ENCODE measurements at places on chromosomes 7 and 10.
A peak's percentile ranks its signal among the peaks of the same experiment; 100 is the strongest.

GRCh38 chr7:33776788-33777187 lies 128.6 kb upstream of the BMPER start:
- no peak for DNase-seq

- no peak for DNase-seq
Measured at GRCh38 chr7:5625938-5626337, 155.5 kb downstream of the RNF216 start.

DNA sequence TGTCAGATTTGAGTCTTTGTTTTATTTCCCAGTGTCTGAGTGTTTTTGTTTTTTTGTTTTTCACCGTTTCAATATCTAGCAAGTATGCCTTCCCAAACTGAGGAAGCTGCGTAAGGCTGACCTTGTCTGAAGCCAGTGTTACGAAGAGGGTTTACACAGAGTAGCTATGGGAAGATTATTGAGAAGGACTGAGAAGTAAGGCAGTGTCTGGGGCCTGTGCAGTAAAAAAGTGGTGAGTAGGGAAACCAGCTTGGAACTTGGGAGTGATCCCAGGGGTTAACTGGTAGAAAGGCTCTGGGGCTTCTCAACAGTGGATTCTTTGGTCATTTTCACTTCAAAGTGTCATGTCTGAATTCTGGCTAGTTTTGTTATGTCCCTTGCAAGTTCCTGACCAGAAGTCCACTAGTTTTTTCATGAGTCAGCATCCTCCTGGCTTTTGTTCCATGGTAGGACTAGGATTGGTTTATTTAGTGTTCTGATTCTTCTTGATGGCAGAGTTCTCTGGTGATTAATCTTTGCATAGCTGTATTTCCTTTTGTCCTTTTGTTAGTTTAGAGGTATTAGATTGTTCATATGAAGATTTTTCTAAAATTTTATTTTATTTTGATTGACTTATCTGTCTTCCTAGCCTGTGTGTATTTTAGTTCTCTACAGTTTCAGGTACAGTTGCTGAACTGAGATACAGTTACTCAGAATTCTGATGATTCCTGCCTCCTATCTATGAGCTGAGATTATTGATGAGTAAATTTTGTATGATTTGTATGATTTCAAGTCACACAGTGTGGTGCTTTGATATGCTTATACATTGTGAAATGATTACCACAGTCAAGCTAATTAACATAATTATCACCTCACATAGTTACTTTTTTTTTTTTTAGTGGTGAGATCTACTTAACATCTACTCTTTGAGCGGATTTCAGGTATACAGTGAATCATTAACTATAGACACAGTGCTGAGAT lies 19.0 kb downstream of the GARS1 start:
- DNase-seq: no peak

DNA sequence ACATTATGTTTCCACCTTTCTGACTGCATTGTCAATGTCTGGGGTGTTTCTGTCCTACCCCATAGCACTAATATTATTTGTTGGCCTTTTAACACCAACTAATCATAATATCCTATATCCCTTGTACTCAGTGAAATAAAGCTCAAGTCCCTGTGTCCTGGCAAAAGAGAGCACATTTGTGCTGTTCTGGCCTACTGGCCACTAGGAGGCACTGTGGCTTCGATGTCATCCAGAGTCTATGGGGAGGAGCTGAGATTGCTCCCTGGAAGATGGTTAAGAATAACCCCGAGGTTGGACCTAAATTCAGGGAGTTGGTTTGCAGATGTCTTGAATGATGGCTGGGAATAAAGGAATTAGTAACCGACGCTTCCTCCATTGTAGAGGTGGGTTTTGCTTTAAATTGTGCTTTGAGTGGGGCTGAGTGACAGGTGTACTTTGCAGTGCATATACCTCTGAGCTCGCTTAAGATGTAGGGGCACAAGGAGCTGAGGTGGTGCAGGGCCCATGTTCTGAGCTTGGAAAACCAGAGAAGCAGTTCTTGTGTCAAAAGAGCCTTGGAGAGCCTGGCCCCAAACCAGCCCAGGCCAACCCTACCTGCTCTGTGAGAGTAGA lies 191.2 kb upstream of the PRSS1 start:
- DNase-seq: peak; percentile 66

GRCh38 chr7:115009736-115010440 lies 88.0 kb downstream of the MDFIC start:
- DNase-seq: no peak

GRCh38 chr10:82609845-82610244 lies 734.9 kb downstream of the NRG3 start:
- no peak for DNase-seq

GRCh38 chr7:15507708-15508107 lies 54.1 kb downstream of the AGMO start:
- DNase-seq: no peak

GRCh38 chr10:119439922-119440321 lies 102.6 kb downstream of the RGS10 start:
- no peak for DNase-seq

- no peak for DNase-seq
Measured at GRCh38 chr7:48106906-48107659, 18.0 kb downstream of the UPP1 start.

DNA sequence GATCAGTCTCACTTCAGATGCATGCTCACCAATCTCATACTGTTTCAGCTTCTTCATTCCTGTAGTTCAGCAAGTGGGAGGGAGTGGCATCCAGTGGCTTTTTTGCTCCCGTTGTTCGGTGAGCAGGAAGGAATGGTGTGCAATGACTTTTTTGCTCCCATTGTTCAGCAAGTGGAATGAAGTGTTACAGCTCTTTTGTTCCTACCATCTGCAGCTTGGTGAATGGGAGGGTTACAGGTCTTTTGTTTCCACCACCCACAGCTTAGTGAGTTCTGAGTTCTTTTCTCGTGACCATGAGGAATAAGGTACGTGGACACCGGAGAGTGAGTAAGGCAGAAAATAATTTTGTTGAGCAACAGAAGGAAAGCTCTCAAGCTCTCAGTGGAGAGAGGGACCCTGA lies 363.6 kb downstream of the ATRNL1 start:
- DNase-seq: no peak

GRCh38 chr7:151351027-151351426 lies 9.4 kb downstream of the NUB1 start:
- DNase-seq: peak; percentile 72

DNA sequence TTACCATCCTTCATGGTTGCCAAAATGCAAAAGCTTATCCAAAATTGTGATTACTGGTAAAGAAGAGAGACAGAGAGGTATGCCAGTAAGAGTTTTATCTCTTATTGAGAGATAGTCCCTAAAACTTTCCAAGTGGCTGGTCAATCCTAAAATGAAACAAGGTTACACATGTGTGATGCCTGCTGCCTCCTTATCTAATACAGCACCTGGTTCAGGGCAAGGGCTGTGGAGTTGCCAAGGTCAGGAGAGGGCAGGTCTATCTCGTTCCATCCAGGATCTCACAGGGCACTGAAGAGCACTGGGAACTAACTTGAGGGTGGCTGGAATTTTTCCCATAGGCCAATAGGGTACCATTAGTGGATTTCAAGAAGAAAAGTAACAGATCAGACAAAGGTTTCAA lies 18.3 kb downstream of the VOPP1 start:
- no peak for DNase-seq

- DNase-seq: no peak
Measured at GRCh38 chr10:121157998-121158397, 306.8 kb downstream of the WDR11 start.

DNA sequence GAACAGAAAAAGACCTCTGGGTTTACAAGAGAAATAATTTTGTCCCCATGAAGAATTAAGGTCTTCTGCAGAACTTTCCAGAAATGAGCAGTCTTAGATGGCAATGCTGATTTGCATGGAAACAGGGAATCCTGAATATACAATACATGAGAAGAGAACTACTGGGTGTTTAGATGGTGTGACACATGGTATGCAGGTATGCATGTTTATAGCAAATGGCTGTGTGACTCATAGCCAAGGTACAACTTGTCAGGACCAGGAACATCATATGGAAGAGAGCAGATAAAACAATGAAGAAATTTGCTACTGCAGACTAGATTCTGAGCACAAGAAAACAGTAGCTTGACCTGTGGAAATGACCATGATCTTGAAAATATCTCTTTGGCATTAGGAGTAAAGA lies 907.8 kb downstream of the GATA3 start:
- DNase-seq: no peak

- DNase-seq: no peak
Measured at GRCh38 chr7:39399458-39399857, 166.7 kb upstream of the YAE1 start.

- DNase-seq: peak; percentile 75
Measured at GRCh38 chr10:103765981-103766380, 89.4 kb downstream of the SH3PXD2A start.

DNA sequence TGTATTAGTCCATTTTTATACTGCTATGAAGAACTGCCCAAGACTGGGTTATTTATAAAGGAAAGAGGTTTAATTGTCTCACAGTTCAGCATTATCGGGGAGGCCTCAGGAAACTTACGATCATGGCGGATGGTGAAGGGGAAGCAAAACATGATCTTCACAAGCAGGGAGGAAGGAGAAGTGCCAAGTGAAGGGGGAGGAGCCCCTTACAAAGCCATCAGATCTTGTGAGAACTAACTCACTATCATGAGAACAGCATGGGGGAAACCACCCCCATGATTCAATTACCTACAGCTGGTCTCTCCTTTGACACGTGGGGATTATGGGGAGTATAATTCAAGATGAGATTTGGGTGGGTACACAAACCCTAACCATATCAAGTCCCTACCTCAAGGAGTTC lies 85.4 kb downstream of the JAZF1 start:
- no peak for DNase-seq

- DNase-seq: no peak
Measured at GRCh38 chr7:98186452-98187137, 24.6 kb upstream of the BHLHA15 start.

DNA sequence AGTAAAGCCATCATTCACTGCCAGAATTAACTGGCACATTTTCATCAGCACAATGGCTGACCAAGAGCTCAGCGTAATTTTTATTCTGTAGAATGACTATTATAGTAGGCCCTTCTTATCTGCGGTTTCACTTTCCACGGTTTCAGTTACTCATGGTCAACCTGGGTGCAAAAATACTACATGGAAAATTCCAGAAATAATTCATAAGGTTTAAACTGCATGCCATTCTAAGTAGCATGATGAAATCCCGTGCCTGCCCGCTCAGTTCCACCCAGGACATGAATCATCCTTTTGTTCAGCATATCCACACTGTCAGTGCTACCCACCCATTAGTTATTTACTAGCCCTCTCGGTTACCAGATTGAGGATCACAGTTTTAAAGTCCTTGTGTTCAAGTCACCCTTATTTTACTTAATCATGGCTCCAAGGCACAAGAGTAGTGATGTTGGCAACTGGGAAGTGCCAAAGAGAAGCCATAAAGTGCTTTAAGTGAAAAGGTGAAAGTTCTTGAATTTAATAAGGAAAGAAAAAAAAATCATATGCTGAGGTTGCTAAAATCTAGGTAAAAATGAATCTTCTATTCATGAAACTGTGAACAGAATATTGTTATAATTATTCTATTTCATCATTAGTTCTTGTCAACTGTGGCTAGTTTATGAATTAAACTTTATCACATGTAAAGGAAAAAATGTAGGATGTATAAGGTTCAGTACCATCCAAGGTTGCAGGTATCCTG lies 204.9 kb downstream of the DOCK4 start:
- no peak for DNase-seq

DNA sequence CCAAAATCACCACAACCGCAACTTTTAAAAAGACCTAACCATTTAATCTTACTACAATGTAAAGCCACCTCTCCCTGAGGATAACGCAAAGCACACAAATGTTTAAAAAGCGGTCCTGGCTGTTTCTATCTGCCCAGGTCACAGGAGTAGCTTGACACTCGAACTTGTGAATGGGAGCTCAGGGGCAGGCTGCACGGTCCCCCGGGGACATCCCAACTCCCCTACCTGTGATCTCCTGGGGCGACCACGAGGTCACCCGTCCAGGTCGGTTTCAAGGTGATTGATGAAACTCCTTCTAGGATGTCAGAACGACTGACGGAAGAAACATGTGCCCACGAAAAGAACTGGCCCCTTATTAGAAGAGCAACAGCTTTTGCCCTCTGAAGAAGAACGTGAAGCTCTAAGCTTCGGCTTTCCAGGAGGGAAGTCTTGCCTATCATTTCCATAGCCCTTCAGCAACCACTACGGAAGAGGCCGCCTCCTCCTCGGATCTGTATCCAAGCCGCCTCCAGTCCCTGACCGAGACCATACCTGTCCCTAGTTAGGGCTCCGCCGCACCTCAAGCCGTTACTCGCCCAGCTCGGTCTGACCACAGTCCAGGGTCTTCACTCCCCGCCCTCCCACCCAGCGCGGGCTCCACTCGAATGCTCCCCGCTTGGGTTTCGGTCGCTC lies 459 bp downstream of the CYCS start:
- DNase-seq: peak; percentile 40

- DNase-seq: peak; percentile 35
Measured at GRCh38 chr10:111076682-111077478, at the start of gene ADRA2A. Gene ADRA2A (plus strand): TSS chr10:111077029. CDS start chr10:111077997, 968 bp downstream.

DNA sequence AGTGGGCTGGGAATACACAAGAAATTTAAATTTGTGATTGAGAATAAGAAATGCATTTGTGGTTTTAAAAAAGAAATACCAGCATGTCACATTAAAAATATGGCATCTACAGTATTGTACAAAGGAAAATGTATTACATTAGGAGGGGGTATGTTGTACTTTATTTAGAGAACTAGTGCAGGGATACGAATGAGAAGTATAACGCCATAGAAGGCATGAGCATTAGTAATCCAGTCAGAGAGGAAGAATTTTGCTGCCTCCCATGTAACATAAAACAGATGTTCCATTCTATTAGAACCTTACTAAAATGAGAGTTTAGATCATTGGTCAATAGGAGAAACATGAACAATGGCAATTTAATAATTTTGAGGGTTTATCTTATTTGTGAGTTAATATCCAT lies 182.2 kb downstream of the ADK start:
- no peak for DNase-seq

GRCh38 chr7:12690041-12690878 lies 2.8 kb downstream of the ARL4A start:
- no peak for DNase-seq

DNA sequence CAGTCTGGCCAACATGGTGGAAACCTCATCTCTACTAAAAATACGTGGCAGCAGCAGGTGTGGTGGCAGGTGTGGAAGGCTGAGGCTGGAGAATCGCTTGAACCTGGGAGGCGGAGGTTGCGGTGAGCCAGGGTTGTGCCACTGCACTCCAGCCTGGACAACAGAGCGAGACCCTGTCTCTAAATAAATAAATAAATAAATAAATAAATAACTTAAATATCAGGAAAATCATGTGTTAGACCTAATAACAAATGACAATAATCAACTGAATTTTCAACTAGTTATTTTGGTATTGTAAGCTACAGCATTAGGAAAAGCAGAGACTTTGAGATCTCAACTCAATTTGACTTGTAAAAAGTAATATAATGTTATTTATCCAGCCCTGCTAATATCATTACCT lies 9.2 kb downstream of the HERPUD2 start:
- no peak for DNase-seq

- no peak for DNase-seq
Measured at GRCh38 chr7:22361320-22361719, 4.4 kb upstream of the RAPGEF5 start.

- DNase-seq: no peak
Measured at GRCh38 chr7:131071786-131072504, 255.7 kb upstream of the MKLN1 start.

- peak; percentile 70 for DNase-seq
Measured at GRCh38 chr7:99631295-99632109, 14.8 kb downstream of the ZSCAN25 start.

- DNase-seq: no peak
Measured at GRCh38 chr10:133052076-133052475, 35.6 kb upstream of the ADGRA1 start.

Data from activated CD4-positive, alpha-beta T cell treated with anti-CD3 and anti-CD28 coated beads for 48 hours (primary cell).